CD4-positive, alpha-beta T cell treated with Interleukin-21 for 1 hour (primary cell): ENCODE measurements at places on chromosomes 5 and 9.

DNA sequence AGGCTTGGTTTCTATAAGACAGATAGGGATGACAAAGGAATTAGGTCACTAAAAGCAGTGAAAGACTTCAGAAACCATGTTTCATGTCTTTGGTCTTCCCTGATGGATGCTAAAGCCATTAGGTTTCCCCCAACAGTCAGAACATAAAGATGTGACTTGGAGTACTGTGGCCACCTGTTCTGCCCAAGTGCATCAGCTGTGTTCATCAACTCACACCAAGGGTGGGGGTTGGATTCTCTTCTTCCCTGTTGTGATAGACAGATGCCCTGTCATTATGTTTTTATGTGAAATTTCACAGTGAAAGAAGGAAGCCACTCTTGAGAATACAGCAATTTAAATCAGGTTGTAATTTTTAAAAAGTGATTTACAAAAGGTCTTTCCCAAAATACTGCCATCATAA, 196.8 kb downstream of the SH3GL2 start:
- no peak for DNase-seq

GRCh38 chr9:135963338-135963737, 2.2 kb upstream of the UBAC1 start:
- no peak for DNase-seq

DNA sequence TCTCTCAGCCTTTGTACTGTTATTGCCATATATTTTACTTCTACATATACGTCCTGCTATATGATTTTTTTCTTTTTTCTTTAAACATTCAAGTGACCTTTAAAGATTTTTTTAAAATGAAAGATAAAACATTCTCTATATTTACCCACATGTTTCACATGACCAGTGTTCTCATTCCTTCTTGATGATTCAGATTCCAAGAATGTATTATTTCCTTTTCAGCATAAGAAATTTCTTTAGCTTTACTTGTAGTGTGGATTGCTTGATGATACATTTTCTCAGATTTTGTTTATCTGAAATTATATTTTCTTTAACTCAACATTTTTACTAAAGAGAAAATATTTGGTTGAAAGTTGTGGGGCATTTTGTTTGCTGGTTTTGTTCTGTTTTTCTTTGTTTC, 792.1 kb downstream of the BRINP1 start:
- DNase-seq, result no peak

- DNase-seq, result no peak
Measured at GRCh38 chr9:10366171-10366779, 246.5 kb downstream of the PTPRD start.

GRCh38 chr5:78908173-78909061, 76.7 kb downstream of the ARSB start:
- no peak for DNase-seq

GRCh38 chr9:79263628-79264027, 308.1 kb upstream of the TLE4 start:
- DNase-seq, result no peak

DNA sequence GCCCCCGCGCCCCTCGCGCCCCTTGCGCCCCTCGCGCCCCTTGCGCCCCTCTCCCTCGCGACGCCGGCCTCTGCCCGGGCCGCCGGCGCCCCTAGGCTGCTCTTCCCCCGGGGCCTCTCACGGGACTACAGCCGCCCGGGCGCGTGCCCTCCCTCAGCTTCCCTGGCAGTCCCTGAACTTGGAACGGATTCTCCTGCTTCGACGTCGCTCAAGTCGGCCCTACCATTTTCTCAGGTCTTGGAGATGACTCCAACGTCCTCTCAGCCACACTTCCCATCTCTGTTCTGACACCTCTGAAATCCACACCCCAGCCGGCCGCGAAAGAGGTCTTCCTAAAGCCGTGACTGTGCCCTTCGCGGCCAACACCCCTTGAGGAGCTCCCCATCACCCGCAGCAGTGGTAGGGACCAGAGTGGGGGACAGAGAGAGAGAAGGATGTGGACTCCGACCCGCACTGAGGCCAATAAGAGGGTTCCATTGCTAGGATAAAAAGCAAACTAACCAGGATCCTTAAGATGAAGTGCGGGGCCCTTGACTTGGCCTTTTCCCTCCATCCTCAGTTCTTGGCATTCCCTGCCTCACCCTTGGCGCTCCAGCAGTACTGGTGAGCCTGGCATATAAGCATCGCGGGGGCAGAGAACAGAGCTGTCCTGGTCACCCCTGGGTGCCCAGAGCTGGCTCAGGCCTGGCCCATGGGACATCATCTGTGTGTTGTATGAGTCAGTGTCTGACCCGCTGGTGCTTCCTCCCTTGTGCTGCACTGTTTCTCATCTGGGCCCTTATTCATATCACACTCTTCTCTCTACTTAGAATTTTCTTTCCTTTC, 38.6 kb upstream of the GARNL3 start:
- DNase-seq, result no peak

DNA sequence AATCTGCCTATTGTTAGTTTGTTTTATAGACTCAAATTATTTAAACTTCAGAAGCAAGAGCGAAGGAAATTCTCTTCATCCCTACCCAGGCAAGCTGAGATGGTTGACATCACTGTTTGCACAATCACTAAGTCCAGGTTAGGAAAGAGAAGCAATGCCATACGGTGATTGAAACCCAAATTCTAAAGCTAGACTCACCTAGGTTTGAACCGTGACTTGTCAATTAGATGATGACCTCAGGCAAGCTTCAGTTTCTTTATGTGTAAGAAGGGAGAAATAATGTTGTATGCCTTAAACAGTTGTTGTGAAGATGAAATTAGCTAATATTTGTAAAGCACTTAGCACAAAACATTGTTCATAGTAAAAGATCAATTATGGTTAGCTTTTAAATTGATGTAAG, 96.5 kb upstream of the ANKRD55 start:
- DNase-seq, result no peak

GRCh38 chr5:154331232-154331631, 114.6 kb upstream of the SAP30L start:
- no peak for DNase-seq

DNA sequence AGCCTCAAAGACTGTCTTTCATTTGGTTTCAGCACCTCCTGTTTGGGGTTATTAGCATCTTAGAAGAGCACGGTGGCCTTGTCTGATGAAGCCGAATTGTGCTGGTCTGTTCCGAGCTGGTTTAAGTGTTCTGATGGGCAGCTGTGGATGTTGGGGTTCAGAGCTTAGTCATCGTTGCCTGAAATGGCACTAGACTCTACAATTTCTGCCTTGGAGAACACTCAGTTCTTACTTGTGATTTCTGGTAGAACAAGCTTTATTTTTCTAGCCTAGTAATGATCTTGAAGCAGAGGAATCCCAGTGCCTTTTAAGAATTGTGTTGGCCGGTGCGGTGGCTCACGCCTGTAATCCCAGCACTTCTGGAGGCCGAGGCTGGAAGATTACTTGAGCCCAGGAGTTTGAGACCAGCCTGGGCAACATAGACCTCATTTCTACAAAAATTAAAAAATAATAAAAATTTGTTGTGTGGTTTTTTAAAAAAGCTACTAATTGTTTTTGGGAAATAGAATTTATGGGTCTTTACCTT, 7.8 kb downstream of the FBXW5 start:
- DNase-seq, result no peak

- DNase-seq, result no peak
Measured at GRCh38 chr5:39420482-39421145, 4.2 kb downstream of the DAB2 start.

DNA sequence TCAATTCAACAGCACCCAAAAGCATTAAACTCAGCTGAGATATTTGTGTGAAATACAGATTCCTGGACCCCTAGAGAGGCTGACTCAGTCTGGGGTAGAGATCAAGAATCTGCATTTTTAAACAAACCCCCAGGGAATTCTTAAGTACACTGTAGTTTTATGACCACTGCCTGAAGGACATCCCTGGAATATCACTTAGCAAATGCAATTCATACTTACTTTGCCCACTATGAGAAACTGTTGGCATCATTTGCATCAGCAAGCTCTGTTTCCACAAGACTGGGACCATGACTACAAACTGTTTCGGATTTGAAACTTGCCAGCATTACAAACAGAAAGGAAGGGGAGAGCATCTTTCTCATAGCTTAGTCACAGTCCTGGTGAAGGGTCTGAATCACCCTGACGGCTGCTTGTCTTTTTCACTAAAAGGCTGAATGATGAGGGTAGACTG, 63.7 kb downstream of the MLLT3 start:
- no peak for DNase-seq

DNA sequence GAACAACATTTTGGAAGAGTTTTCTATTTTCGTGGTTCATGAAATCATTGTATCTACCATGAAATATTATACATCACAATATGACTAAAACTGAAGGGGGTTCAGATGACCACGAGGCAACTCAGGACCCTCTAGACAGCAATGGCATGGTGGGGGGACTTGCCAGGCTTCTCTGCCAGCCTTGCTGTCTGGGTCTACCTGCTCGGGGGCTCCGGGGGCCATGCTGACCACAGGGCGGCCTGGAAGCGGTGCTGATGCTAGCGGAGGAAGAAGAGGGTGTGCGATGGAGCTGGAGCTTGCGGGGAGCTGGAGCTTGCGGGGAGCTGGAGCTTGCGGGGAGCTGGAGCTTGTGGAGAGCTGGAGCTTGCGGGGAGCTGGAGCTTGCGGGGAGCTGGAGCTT, 89.2 kb upstream of the IRX4 start:
- no peak for DNase-seq

DNA sequence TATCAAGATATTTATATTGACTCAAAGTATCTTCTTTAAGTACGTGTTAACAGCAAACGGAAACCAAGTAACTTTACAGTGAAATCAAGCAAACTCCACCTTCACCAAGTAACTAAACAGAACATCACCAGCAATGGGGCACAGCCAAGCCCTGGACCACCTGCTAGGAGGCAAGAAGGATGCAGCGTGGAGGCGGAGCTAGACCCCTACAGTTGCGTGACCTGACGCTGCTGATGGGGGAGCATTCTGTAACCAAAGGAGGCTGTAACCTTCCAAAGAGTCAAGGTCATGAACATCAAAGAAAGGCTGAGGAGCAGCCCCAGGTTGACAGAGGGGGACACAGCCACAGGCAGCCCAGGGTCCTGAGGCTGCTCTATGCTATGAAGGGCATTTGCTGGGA, 6.1 kb downstream of the VAV2 start:
- DNase-seq, result no peak

GRCh38 chr9:131543141-131543540, 2.2 kb upstream of the PRRT1B start:
- no peak for DNase-seq

DNA sequence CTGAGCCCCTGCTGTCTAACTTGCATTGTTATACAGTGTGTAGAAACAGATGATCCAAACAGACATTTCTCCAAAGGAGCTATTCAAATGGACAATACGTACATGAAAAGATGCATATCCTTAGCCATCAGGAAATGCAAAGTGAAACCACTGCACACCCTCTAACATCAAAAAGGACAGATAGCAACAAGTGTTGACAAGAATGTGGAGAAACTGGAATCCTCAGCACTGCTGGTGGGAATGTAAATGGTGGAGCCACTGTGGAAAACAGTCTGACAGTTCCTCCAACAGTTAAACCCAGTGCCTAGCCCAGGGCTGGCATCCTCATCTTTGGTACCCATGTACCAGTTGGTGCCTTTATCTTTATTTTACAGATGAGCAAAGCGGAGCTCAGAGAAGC, 8.5 kb downstream of the ORM2 start:
- DNase-seq, result no peak

- DNase-seq, result no peak
Measured at GRCh38 chr5:16431490-16431889, 34.1 kb downstream of the ZNF622 start.

GRCh38 chr5:80255431-80255810, 427 bp downstream of the SERINC5 start:
- peak; percentile 47 for DNase-seq

GRCh38 chr5:14414656-14415023, 167.0 kb upstream of the OTULINL start:
- DNase-seq, result no peak

GRCh38 chr9:108709997-108710396, 145.8 kb downstream of the ACTL7B start:
- no peak for DNase-seq

GRCh38 chr5:91632871-91633270, 249.8 kb upstream of the ARRDC3 start:
- no peak for DNase-seq

DNA sequence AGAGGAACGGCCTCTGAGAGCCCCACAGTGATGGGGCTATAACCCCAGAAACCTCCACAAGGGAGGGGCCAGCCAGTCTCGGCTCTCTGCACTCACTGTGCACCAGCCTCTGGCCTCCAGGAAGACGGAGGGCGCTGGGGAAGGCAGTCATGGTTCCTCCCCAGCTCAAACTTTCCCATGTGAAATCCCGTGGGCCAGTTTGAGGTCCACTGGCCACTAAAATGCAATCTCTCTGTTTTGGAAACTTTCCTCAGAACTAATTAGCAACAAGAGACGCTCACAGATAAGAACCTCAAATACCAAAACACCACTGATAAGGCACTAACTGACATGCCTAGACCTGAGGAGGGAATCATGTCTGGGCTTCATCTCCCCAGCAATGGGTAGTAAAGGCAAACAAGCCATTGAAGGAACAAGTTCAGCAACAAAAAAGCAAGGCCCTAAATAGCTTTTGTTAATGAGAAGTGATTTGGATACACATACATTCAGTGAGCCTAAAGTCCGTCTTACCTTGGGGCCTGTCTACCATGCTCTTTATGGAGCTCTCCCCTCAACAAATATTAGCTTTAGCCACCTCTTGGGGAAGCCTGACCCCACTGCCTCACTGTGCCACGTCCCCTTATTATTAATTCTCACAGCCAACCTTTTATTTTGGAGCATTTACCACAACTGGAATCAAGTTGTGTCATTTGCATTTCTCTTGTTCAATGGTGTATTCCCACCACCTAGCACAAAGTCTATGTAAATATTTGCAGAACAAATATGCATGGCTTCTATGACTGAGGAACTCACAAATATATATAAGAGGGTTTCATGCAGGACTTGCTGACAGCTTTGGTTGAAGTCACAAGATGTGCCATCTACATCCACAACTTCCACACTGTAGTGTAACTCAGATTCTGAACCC, 56.1 kb upstream of the GLRX start:
- no peak for DNase-seq

- DNase-seq, result no peak
Measured at GRCh38 chr5:36495611-36496010, 110.8 kb upstream of the SLC1A3 start.

GRCh38 chr5:71706906-71707305, 12.2 kb upstream of the CARTPT start:
- no peak for DNase-seq

DNA sequence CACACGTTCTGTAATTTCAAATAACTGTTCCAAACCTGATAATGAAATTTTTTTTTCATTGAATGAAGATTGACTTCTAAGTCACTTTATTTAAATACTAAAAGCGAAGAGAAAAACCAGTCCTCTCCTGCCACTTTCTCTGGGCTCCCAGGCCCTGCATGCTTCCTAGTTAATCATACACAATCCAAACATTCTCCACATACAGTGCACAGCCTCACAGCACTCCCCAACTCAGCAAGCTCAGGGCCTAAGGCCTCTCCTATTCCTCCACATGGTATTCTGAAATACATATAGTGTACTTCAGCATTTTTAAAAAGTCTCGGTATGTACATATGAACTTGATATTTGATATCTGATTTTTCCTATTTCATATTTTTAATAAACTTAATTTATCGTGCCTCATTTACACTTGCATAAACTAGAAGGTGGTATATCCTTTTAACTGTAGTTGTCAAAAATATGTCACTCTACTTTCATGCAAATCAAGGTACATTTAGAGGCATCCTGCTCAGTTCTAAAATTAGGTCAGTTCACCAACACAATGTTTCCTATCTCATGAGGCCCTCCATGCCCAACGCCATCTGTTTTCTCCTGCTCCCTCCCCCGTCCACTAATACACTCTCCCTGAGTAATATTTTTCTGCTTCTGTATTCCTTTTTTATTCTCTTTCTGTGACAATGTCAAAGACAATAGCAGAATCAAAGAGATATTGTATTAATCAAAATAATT, 206.7 kb downstream of the ARRDC3 start:
- DNase-seq, result no peak
